CD8-positive, alpha-beta memory T cell (primary cell): ENCODE measurements at places on chromosomes 13 and 19. TPM values are rescaled to one million over a fixed set of nuclear protein-coding genes. Genes with fewer than 3 reads are reported as not detected.
A peak's percentile ranks its signal among the peaks of the same experiment; 100 is the strongest.

DNA sequence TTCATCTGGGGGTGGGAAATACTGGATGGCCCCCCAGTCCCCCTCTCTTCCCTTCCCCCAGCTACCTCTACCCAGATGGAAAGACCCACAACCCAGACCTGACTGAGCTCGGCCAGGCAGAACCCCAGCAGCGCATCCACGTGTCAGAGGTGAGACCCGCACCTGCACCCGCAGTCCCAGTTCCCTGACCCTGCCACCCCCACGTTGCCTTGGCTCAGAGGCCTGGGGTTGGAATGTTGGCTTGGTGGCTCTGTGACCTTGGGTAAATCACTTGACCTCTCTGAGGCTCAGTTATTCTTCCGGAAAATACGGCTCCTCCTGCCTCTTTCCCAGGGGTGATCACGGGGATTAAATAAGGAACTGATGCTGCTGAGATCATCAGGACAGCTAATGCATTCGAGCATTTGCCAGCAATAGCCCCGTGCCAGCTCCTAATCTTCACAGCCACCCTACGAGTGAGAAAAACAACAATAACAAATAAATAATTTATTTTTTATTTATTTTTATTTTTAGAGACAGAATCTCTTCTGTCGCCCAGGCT is 12.3 kb downstream of the CBLC start:
- H3K27me3 ChIP-seq = no peaks in the 10 kb centered on the region
- H3K4me3 ChIP-seq = no peak overlapping the region
- no peaks in the 10 kb centered on the region for H3K36me3 ChIP-seq
- no peak overlapping the region for H3K27ac ChIP-seq

AXL gene
- 0.09 TPM for total RNA-seq

DNA sequence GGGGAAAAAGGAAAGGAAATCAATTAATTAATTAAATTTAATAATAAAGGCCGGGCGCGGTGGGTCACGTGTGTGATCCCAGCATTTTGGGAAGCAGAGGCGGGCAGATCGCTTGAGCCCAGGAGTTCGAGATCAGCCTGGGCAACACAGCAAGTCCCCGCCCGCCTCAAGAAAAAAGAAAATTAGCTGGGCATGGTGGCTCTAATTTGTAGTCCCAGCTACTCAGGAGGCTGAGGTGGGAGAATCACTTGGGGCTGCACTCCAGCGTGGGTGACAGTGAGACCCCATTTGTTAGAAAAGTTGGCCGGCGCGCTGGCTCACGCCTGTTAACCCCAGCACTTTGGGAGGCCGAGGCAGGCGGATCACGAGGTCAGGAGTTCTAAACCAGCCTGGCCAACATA is 733 bp upstream of the CD320 start:
- H3K4me3 ChIP-seq = peak overlapping the region; percentile 88
- DNase-seq = no peak
- H3K27ac ChIP-seq = no peak overlapping the region
- no peaks in the 10 kb centered on the region for H3K36me3 ChIP-seq

ARRDC2 gene
- total RNA-seq = 37.1 TPM

GRCh38 chr13:50905256-50905655 is 4.3 kb upstream of the RNASEH2B start:
- DNase-seq = no peak
- H3K4me1 ChIP-seq = no peaks in the 10 kb centered on the region
- no peaks in the 10 kb centered on the region for H3K27me3 ChIP-seq
- H3K27ac ChIP-seq = no peak overlapping the region
- H3K36me3 ChIP-seq = no peaks in the 10 kb centered on the region

GRCh38 chr13:84677836-84678235 is 795.6 kb upstream of the SLITRK1 start:
- DNase-seq = no peak
- H3K27me3 ChIP-seq = no peaks in the 10 kb centered on the region
- H3K27ac ChIP-seq = no peak overlapping the region

- peak overlapping the region; percentile 64 for H3K27ac ChIP-seq
- H3K36me3 ChIP-seq = no peaks in the 10 kb centered on the region
- peaks cover 19% of the 10 kb centered on the region for H3K4me1 ChIP-seq
- peak; percentile 58 for DNase-seq
Observed at GRCh38 chr19:3154957-3155736, 19.3 kb downstream of the GNA15 start.

DNA sequence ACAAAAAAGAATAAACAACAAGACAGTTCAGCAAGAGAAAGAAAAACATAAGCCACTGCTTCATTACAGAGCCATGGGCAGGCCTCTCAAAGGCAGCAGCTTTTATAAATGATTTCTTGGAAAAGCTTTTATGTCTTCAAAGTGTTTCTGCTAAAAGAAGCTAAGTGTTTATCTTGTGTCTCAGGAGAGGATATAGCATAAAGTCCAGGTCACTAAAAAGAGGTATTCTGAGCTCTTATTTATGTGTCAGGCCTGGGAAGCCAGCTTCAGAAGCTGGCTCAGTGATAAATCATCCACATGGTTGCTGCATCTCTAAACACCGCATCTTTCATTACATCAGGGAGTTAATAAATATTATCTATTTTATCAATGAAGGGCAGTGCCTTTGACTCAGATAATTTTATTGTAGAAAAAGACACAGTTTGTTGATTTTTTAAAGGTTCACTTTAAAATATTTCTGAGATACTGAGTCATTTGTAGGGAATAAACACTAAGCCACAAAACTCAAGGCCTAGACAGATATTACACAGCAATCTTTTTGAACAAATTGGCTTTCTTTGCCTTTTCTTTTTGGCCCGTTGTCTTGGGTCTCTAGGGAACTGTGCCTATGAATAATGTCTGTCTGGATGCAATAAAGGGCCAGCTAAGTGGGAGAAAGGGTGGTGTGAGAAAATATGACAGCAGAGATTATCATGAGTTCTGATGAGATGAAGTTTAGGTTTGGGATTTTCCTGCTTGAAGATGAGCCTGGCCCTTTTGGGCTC is 1086.6 kb downstream of the UQCRFS1 start:
- H3K4me1 ChIP-seq = no peaks in the 10 kb centered on the region
- H3K27ac ChIP-seq = no peak overlapping the region
- no peaks in the 10 kb centered on the region for H3K27me3 ChIP-seq

- no peak overlapping the region for H3K27ac ChIP-seq
- no peaks in the 10 kb centered on the region for H3K36me3 ChIP-seq
- no peaks in the 10 kb centered on the region for H3K4me1 ChIP-seq
- no peaks in the 10 kb centered on the region for H3K27me3 ChIP-seq
- DNase-seq = no peak
Observed at GRCh38 chr13:43838909-43839308, 40.6 kb downstream of the CCDC122 start.

APC2 gene
- total RNA-seq = 0.09 TPM

DNA sequence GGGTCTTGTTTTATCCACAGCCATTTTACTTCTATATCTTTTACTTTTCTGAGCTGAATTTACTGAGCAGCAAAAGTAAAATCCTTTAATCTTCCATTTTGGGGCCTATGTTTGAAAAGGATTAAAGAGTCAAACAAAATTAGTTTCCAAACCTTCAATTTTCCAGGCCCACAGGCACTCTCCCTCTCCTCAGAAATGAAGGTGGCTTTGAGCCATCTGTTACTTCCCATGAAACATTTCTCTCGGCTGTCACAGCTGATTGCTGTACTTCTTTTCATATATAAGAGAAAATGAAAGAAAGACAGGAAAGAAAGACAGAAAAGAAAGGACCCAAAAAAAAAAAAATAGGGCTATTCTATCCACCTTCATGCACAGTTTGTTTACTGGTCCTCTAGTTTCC is 194.9 kb downstream of the LACC1 start:
- no peaks in the 10 kb centered on the region for H3K36me3 ChIP-seq
- H3K4me3 ChIP-seq = no peak overlapping the region
- no peaks in the 10 kb centered on the region for H3K27me3 ChIP-seq

GRCh38 chr19:1182068-1182467 is 8.0 kb upstream of the SBNO2 start:
- H3K4me3 ChIP-seq = no peak overlapping the region
- no peaks in the 10 kb centered on the region for H3K27me3 ChIP-seq
- DNase-seq = no peak
- no peaks in the 10 kb centered on the region for H3K36me3 ChIP-seq

DNA sequence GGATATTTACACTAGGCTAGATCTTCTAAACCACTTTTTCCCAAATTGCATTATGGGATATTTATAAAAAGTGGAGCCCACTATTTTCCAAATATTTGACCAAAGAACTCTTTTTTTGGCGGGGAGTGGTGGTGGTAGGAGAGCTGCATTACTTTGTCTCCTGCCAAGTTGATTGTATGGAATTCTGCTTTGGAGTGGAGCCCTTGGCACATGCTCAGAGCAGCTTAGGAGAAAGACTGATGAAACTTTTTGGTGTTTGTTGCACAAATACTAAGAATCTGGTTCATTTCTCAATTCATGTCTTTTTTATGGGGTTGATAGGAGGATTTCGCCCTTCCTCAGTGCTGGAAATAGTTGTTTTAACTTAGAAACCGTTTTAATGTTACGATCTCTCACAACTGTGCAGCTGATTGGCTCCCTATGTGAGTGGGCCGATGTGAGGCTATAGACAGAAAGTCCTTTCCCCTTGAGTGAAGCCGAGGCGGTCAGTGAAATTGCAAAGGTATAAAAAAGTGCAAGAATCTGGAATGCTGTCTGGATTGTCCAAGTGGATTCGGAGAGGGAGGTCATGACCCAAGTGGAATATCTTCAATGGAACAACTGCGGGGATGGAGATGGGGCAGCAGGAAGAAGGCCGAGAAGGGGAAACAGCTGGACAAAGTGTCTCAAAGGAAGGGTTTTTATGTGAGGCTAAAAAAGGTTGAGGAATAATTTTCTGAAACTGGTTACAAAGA is 415.9 kb downstream of the FGF9 start:
- H3K27ac ChIP-seq = no peak overlapping the region
- no peaks in the 10 kb centered on the region for H3K27me3 ChIP-seq
- H3K4me3 ChIP-seq = no peak overlapping the region
- no peak for DNase-seq
- no peaks in the 10 kb centered on the region for H3K36me3 ChIP-seq
- H3K4me1 ChIP-seq = peaks cover 14% of the 10 kb centered on the region

DNA sequence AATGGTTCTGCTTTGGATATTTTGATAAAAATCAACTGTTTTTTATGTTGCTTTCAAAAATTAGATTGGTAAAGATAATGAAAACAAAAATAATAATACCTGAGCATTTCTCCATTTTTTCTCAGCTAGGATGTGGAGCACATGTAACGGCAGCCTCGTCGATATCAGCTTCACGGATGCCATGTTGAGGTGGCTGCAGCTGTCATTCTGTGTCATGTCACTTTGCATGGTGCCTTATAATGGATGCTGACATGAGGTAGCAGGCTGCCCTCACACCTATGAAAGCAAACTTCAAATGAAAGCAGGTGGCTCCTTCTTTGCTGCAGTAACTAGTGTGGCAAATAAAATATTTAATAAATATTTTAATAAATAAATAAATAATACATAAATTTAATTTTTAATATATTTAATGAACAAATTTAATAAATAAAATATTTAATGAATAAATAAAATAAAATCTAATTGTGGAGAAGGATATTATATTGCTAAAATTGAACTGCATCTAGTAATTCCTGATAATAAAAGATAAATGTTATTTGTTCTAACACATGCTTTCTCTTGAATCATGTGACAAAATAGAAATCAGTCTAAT is 955.7 kb upstream of the SLC10A2 start:
- H3K4me3 ChIP-seq = no peak overlapping the region
- H3K27ac ChIP-seq = no peak overlapping the region
- DNase-seq = no peak
- no peaks in the 10 kb centered on the region for H3K36me3 ChIP-seq
- no peaks in the 10 kb centered on the region for H3K4me1 ChIP-seq
- H3K27me3 ChIP-seq = no peaks in the 10 kb centered on the region

GRCh38 chr19:40284501-40285352 is at the start of gene AKT2:
AKT2 (minus strand) TSS chr19:40285345; CDS start chr19:40265267, 20,078 bp downstream.
- peaks cover 51% of the 10 kb centered on the region for H3K4me1 ChIP-seq
- H3K27ac ChIP-seq = peak within 1 kb of the TSS; percentile 94
- no peaks in the 10 kb centered on the region for H3K27me3 ChIP-seq
- peak within 1 kb of the TSS; percentile 85 for H3K4me3 ChIP-seq

DNA sequence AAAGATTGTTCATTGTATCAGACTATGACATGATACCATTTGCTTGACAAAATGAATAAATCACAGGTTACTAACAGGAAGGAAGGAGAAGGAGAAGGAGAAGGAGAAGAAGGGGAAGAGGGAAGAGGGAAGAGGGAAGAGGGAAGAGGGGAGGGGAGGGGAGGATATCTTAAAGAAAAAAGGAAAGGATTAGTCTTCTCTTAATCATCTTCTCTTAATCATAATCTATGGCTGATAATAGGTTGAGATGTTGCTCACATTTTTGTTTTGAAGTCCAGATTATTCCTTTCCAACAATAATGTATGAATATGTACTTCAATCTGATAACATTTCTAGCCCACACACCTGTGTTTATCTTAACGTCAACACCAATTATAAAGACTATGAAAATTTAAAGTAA is 25.1 kb downstream of the DIAPH3 start:
- H3K4me1 ChIP-seq = no peaks in the 10 kb centered on the region
- H3K36me3 ChIP-seq = no peaks in the 10 kb centered on the region
- no peak overlapping the region for H3K4me3 ChIP-seq
- H3K27me3 ChIP-seq = no peaks in the 10 kb centered on the region

DNA sequence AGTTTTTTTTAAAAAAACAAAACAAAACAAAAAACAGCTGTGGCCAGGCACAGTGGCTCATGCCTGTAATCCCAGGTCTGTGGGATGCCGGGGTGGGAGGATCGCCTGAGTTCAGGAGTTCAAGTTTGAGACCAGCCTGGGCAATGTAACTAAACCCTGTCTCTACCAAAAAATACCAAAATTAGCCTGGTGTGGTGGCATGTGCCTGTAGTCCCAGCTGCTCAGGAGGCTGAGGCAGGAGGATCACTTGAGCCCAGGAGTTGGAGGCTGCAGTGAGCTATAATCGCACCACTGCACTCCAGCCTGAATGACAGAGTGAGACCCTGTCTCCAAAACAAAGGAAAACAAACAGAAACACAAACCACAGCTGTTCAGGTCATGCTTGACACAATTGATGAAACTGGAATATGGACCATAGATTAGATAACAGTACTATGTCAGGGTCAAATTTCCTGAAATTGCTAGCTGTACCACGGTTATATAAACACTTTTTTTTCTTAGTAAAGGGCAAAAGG is 6.9 kb upstream of the ANGPTL4 start:
- no peak overlapping the region for H3K4me3 ChIP-seq
- H3K27ac ChIP-seq = no peak overlapping the region
- H3K27me3 ChIP-seq = peaks cover 4% of the 10 kb centered on the region

DNA sequence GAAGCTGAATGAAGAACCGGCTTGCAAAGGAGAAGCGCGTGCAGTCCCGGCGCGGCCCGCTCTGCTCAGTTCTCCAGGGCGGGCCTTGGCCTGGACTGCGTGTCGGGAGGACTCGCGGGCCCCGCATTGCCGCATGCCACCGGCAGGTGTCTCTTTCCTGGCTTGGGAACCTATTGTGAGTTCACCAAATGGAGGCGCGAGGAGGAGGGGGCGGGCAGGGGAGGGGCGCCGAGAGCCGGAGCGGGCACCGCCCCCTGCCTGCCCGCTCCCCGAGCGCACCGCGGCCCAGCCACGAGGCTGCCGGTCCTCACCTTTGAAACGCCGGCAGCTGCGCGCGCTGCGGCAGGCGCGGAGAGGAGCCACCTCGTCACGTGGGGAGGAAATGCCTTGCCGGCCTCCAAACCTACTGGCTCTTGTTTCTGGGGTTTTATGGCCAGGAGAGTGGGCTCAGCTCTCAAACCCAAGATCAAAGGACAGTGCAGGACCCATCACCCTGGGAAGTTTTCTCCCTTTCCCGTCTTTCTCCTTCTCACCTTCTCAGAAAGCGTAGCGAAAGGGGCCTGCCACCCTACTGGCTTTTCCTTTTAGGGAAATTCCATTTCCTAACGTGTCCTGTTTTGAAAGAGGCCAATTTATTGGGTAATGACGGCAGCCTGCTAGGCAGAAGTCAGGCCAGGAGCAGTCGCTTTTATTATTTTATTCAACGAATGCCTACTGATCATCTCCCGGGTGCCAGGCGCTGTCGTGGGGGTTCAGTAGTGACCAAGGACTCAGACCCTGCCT is 13.8 kb upstream of the UBE2L5 start:
- no peaks in the 10 kb centered on the region for H3K27me3 ChIP-seq
- H3K4me1 ChIP-seq = peaks cover 10% of the 10 kb centered on the region
- H3K4me3 ChIP-seq = no peak overlapping the region
- no peak overlapping the region for H3K27ac ChIP-seq
